ENCODE measurements at places on chromosomes 13 and 19.

DNA sequence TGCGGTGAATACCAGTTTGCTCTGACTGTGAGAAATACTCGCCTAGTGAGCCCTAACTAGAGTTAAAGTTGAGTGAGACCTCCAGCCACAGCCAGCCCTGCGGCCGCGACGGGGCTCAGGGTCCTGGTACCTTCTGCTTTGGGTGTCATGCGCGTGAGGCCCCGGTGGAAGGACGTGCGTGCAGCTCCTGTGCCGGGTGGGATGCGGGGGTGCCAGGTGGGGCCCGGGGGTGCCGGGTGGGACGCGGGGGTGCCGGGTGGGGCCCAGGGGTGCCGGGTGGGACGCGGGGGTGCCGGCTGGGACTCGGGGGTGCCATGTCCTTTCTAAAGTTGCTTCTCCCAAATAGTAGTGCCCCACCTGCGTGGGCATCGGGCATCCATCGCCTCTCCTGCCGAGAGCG lies 8.5 kb upstream of the TMPRSS9 start:
- no peak for DNase-seq

- no peak for DNase-seq
These were observed 32.8 kb downstream of the SLC15A1 start for GRCh38 chr13:98719527-98720250.

GRCh38 chr19:3618144-3618810 lies 8.3 kb downstream of the CACTIN start:
- peak; percentile 94 for DNase-seq

- peak; percentile 27 for DNase-seq
These were observed 5.5 kb downstream of the DLEU7 start for GRCh38 chr13:50838031-50838430.

- DNase-seq, result peak; percentile 94
These were observed 338 bp upstream of the UBE2M start for GRCh38 chr19:58558623-58559274.

DNA sequence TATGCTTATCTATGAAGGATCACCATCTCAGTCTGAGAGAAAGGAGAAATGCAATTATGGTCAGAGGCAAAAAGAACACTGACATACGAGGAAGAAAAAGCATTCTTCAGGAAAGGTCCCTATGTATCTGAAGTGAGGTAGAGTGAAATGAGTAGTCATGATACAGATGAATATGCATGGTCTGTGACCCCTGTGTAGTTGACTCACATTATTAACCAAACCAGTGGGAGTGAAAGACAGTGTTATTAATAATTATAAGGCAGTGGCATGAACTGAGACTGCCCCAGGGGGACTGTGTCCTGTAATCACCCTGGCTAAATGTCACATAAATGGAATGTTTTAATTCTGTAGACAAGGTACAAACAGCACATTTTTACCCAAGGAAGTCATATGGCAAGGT lies 1320.2 kb upstream of the PCDH9 start:
- no peak for DNase-seq

GRCh38 chr19:11152318-11153062 lies 3.1 kb downstream of the SPC24 start:
- peak; percentile 72 for DNase-seq

GRCh38 chr13:100138859-100139491 lies 50.1 kb downstream of the PCCA start:
- no peak for DNase-seq

- DNase-seq, result no peak
These were observed 512.2 kb downstream of the LMO7 start for GRCh38 chr13:76148374-76148773.

DNA sequence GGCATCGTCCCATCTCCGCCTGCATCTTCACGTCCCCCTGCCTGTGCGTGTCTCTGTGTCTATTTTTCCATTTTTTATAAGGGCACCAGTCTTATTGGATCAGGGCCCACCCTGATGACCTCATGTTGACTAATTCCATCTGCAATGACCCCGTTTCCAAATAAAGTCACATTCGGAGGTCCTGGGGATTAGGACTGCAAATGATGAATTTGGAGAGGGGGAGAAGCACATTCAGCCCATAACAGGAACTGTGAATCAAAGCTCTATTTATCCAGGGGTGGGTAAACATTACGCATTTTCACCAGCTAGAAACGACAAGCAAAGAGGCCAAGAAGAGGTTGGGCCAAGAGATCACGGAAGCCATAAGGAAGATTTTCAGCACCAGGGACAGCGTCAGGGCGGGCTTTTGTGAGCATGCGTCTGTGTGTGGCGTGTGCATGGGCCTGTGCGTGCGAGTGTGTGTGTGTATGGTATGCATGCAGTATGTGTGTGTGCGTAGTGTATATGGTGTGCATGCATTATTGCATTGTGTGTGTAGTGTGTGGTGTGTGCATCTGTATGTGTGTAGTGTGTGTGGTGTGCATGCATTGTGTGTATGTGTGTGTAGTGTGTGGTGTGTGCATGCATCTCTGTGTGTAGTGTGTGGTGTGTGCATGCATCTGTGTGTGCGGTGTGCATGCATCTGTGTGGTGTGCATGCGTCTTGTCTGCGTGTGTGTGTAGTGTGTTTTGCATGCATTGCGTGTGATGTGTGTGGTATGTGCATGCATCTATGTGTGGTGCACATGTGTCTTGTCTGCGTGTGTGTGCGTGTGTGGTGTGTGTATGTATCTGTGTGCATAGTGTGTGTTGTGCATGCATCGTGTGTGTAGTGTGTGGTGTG lies 19.6 kb downstream of the CELF5 start:
- DNase-seq, result peak; percentile 64

- DNase-seq, result no peak
These were observed at the start of gene RDH8 for GRCh38 chr19:10013316-10013715. TSS of gene RDH8 (plus strand) at chr19:10013483. CDS start at chr19:10013498, 15 bp downstream.

- no peak for DNase-seq
These were observed 124.7 kb downstream of the RGCC start for GRCh38 chr13:41582027-41582463.

DNA sequence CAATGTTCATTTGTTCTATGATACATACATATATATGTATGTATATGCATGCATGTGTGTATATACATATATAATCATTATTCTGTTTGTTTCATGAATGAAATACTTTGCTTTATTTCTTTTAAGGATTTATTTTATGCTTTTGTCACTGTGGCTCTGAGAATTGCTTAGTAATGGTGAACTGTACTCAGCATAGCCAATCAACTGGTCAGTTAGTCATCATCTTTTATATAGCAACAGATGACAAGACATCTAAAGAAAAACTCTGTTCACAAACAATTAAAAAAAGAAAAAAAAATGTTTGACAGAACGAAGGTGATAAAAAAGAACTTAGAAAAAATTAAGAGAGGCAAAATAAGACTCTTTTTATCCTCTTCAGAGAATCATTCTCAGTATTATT lies 1440.3 kb downstream of the PCDH9 start:
- peak; percentile 42 for DNase-seq

DNA sequence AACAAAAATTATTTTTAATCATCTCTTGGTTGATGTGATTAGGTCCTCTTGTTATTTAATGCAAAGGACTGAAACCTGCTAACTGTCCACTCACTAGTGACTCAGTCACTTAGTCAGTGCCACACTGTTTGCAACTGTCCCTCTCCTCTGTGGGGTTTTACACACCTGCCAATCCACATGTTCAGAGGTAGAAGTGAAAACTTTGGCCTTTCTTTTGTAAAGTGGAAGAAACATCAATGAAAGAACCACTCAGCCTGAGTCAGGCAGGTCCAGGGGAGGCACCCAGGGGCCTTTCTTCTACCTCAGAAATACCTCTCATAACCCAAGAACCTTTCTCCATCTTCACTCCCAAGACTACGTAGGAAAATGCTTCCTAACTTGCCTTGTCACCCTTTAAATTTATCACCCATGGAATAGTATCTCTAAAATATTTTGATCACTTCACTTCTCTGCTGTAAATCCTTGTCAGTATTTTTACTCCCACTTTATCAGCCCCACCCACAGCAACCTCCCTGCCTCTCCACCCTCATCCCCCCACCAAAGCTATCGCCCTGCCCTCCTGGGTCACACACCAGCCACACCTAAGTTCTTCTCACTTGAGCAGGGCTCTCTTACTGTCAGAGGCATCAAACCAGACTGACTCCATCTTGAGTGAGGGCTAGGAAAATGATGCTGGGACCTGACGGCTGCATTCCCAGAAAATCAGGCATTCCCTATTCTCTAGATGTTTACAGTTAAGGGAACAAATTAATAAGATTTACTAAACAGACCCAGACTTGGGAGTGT lies 29.6 kb upstream of the EEF1AKMT1 start:
- DNase-seq, result no peak

DNA sequence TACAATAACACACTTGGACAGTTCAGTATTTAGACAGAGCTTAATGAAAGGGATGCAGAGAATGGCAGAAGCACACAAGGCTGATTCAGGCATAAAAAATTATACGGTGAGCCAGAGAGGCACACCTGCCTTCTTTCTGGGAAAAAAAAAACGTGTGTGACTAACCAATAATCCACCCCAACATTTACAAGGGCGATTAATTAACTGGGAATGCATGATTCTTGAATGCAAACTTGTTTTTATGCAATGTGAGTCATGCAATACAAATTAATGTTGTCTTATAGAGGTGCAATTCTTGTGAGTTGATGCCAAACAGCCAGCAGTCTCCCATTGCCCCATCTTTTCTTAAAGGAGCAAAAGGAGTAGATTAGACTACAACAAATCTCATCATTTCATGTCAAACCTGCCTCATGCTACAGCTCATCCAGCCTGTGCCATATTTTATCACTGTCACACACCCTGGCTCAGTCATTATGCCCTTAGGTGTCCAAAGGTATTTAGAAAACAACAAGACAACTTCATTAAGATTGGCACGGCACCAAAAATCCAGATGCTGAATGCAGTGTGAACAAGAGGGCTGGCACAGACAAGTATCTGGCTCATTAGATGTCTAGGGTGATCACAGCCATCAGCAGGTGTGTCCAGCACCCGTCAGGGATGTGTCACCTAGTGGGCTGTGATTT lies 721.1 kb downstream of the EFNB2 start:
- DNase-seq, result no peak

- DNase-seq, result peak; percentile 93
These were observed 133.6 kb downstream of the STK24 start for GRCh38 chr13:98443329-98443728.

DNA sequence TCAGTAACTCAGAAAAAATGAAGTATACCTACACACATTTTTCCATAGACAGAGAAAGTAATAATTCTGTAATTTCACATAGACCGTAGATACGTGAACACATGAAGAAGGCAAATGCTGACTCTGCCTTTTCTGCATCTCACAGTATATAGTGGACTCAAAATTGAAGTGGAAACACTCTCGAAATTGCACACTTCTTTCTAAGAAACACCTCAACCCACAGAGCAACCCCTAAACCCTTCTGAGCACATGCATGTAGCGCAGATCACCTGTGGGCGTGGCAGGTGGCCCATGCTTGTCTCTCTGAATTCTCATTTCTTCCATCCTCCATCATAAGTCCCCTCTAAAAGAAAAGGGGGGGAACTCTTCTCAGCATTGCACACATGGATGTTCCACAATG lies 34.7 kb downstream of the COL4A1 start:
- no peak for DNase-seq
